Stimulated activated CD4-positive, alpha-beta T cell treated with anti-CD3 and anti-CD28 coated beads, TNF-alpha, amount 100 ng/mL, for 24 hours (primary cell): ENCODE measurements at places on chromosomes 3 and 15.

- no peak for DNase-seq
Measured at GRCh38 chr15:93034512-93034911, 54.5 kb downstream of the RGMA start.

DNA sequence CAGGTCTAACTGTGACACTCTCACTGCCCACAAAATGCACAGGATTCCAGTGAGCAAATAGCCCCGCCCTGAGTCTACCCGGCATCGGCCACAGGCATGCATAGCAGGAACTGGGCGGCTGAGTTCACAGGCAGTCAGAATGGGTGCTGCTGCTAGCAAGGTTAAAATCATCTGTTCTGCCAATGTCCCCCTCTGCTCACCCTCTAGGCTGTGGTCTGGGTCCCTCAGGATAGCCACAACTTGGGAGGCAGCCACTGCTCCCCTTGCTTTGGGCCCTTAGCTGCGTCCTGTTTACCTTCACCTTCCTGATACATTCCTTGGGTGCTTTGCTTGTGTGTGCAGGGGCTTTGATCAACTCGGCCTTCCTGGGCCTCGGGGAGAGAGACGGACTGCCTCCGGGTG lies 232.9 kb upstream of the RGMA start:
- no peak for DNase-seq

GRCh38 chr3:55826731-55827496 lies 339.8 kb upstream of the WNT5A start:
- DNase-seq = no peak

- no peak for DNase-seq
Measured at GRCh38 chr3:149647285-149647684, 10.5 kb downstream of the WWTR1 start.

- no peak for DNase-seq
Measured at GRCh38 chr3:186166491-186167288, 57.8 kb upstream of the ETV5 start.

DNA sequence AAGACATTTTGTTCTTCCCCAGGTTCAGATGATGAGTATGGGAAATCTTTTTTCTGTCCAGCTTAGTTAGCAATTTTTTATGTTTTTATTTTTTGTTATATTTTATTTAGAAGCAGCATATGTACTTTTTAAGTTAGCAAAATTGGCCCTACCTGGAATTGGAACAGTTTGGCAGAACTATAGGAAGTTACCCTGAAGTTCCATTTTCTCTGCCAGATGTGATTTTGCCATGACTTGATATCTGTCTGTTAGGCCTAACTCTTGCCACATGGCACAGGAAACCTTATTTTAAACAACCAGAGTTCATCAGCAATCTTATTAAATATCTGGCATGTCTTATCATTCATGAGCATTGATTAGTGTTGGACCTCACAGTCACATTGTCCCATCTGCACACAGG lies 67.1 kb downstream of the ADAMTSL3 start:
- DNase-seq = no peak

DNA sequence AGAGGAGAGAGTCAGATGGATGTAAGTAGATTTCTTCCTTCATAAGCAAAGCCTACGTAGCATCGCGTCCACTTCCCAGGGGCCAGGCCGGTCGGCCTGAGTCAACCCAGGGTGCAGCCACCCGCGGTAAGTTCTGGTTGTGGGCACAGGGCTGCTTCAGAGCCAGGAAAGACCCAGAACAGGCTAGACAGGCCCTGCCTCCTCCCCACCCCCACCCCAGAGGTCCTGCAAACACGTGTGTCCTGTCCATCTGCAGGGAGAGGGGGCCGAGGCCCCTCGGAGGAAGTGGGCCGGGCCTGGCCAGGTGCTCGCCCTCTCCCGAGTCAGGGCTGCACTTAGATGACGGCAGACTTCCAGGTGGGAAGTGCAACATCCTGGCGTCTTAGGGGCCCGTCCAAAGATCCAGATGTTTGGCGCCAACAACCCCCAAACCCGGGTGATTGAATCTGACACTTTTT lies 100.8 kb upstream of the ALDH1A3 start:
- no peak for DNase-seq

DNA sequence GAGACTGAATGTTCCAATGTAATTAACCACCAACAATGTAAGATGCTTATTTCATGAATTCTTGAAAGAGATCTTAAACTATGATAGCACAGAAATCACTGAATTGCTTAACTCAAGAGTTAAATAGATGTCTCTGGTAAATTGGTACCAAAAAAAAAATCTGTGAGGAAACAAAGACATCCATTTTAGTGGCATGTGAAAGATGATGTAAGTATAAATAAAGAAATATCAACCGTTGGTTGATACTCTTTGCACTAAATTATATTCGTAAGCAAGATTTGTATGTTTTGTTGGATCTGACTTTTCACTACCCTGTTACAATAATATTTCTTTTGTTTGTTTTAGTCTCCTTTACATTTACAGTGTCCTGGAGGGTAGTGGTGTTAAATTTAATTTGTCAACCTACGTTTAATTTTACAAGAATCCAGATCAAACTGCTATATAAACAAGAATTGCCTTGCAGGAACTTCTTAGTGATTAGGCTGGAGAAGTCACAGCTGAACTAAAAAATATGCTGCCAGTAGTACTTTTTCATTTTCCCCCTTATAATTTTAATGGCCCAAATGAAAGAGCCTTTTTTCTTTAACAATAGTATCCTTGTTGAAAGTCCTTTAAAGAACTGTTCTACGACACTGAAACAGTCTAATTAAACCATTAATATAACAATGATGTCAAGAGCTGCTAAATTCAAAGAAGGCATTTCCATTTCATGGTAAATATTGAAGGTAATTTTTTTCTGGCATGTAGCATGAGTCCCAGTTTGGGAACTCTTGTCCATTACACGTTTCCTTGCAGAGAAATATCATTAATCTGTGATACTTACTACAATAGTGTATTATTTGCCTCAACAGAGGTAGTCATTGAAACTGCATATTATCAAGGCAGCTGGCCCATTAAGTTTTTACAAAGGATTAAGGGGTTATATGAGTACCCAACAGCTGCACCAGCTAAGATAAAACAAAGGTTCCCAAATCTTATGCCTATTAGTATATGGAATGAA lies 109.6 kb upstream of the PHLDB2 start:
- no peak for DNase-seq

DNA sequence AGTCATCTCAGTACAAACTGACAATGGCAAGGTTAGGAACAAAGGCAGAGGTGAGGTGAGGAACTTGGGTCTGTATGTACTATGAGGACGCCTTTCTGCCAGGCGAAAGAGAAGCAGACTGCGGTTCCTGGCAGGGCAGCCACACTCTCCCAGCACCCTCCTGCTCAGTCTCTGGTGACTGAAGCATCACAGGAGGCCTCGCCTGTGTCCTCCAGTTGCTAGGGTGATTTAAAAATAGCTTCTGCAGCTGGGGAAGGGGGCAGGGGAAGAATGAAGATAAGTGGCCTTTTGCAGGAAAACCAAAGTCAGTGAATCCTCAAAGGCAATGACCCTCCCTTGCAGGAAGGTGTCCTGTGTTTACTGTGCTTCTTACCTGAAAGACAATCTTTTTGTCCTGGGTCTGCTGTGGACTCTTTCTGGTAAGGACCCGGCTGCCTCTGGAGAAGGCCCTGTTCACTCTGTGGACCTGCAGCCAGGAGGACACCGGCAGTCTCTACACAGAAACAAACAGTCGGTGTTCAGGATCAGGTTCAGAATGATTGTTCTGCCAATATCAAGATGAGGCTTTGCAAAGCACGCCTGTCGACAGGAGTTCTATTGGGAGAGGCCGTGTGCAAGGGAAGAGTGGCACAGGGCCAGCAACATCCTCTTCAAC lies 65.7 kb upstream of the DGKG start:
- DNase-seq = no peak

- no peak for DNase-seq
Measured at GRCh38 chr3:100615684-100616083, 6.3 kb downstream of the ADGRG7 start.

GRCh38 chr15:101322854-101323477 lies 27.9 kb upstream of the SNRPA1 start:
- no peak for DNase-seq

GRCh38 chr3:124149771-124150170 lies 157.8 kb upstream of the ROPN1 start:
- no peak for DNase-seq

GRCh38 chr15:39869858-39870515 lies 50.1 kb downstream of the GPR176 start:
- DNase-seq = no peak

GRCh38 chr3:127107002-127107401 lies 85.9 kb upstream of the PRR23E start:
- DNase-seq = no peak

DNA sequence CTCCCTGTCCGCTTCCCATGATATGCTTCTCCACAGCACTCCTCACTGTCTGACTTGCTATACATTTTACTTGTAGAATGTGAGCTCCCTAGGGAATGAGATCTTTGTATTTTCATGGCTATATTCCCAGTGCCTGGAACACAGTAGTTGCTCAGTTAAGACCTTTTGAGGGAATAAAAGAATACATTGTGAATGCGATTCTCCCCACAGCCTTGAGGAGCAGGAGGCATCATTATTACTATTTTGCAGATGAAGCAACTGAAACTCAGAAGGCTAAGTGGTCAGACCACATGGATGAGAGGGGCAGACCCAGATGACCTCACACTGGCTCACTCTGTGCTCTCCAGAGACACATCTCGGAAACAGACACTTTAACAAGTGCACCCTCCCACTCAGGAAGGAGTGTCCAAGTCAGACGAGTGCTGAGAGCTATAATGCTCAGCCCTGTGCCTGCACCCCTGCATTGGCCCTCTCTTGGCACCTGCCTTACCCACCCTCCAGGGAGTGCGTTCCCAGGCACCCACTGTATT lies 46.8 kb downstream of the SST start:
- DNase-seq = no peak

- no peak for DNase-seq
Measured at GRCh38 chr15:82805994-82806406, at the start of gene FSD2. Gene FSD2 (minus strand): TSS chr15:82806069. CDS start chr15:82787390, 18,679 bp downstream.

GRCh38 chr3:134543113-134543512 lies 57.3 kb downstream of the CEP63 start:
- no peak for DNase-seq

- DNase-seq = peak; percentile 67
Measured at GRCh38 chr15:90143166-90143655, 40.9 kb upstream of the IDH2 start.

DNA sequence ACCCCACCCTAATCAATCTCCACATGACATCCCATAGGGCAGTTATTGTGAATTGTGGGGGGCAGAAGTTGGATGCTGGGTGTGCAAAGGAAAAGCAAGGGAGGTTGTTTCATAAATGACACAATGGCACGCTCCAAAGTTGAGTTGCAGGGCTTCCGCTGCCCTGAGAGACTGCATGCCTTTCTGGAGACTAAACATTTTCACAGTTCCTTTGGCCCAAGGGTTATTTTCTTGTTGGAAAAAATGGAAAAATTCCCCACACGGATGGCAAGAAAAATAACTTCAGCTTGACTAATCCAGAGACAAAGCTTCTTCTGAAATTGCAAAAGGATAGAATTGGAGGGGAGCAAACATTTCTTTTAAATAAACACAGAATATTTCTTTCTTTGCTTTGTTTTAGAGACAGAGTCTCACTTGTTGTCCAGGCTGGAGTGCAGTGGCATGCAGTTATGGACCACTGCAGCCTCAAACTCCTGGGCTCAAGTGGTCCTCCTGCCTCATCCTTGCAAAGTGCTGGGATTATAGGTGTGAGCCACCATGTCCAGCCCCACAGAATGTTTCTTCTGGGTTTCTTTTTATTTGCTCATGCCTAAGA lies 19.1 kb upstream of the TPM1 start:
- DNase-seq = no peak

DNA sequence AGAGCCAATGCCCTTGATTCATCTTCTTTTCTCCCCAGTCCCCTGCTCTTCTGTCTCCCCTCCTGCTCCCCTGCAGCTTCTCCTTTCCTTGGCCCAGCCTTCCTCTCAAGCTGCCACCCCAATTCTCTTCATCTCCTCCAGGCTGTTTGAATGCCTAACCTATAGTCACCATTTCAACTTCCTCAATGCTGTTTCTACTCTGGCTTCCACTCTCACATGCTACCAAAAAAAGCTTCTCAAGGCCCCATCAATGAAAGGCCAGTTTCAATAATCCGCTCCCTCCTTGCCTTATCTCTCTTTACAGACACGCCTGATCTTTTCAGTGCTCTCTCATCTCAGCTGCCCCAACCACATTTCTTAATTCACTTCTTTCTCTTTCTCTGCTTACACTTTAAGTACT lies 212.2 kb upstream of the GPR149 start:
- DNase-seq = no peak

GRCh38 chr3:53109891-53110771 lies 20.1 kb downstream of the RFT1 start:
- no peak for DNase-seq

GRCh38 chr15:57792724-57793449 lies 86.4 kb downstream of the POLR2M start:
- DNase-seq = no peak

GRCh38 chr3:42847731-42848130 lies 27.9 kb downstream of the CYP8B1 start:
- no peak for DNase-seq

GRCh38 chr15:93932164-93932776 lies 299.1 kb upstream of the MCTP2 start:
- DNase-seq = no peak

- no peak for DNase-seq
Measured at GRCh38 chr3:63824309-63824708, 5.2 kb downstream of the C3orf49 start.

DNA sequence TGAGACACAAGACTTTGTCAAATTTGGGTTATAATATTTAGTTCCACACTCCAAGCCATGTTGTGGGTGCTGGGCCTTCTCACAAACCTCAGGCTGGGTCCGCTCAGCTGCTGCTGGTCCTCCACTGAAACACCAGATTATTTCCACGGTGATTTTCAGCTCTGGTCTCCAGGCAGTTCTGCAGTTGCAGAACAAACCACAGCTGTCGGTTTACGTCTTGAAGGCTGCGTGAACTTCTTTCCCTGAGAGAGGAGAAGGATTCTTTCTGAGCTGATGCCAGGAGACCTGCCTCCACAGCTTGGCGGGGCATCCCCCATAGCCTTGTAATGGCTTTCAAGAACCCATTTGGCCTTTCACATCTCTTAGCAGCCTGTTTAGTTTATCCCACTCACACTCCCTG lies 16.2 kb downstream of the GALNT15 start:
- no peak for DNase-seq

GRCh38 chr3:186283096-186283495 lies 78.9 kb downstream of the DGKG start:
- DNase-seq = no peak

GRCh38 chr3:129428007-129428375 lies 445 bp downstream of the EFCAB12 start:
- no peak for DNase-seq

DNA sequence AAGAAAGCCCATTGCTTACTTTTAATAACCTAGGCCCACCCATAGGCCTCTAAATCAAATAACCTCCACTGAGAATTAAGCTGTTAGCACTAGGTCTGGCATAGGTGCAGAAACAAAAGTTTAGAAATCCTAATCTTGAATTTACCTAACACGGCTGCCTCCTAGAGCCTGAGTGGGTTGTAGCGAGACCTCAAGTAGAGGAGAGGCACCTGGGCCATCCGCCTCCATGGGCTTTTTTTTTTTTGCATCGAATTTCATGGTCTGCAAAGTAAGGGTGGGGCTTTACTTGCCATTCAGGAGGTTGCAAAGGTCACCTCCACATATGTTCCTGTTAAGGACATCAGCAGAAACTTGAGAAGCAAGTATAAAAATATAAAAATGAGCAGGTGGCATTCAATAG lies 6.6 kb upstream of the TPM1 start:
- no peak for DNase-seq
